ENCODE measurements at places on chromosomes 1 and 21.

GRCh38 chr1:189859385-189859977, 618.2 kb downstream of the BRINP3 start:
- no peak for DNase-seq

- no peak for DNase-seq
These were observed 130.8 kb downstream of the BEND5 start for GRCh38 chr1:48645883-48646282.

DNA sequence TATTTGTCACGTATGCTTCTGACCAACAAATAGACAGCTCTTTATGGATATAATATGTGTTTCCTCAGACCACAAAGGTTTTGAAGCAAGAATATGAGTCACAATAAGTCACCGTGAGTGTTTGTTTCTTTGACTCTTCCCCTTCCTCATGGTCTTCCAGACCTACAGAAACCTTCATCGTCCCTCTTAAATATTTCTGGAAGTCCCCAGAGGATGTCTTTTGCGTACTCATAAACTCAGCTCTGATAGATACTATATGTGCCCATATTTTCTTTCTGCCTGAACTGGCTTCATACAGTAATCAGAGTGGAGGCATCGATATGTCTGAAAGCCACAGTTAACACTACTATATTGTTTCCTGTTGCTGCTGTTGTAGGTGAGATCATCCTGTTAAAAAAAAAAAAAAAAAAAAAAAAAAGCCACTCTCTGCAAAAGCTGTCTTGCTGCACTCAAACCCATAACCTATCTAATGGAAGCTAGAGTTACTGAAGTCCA, 38.4 kb downstream of the ADAMTS1 start:
- no peak for DNase-seq

- no peak for DNase-seq
These were observed 342.2 kb downstream of the CAMTA1 start for GRCh38 chr1:7127322-7128075.

- no peak for DNase-seq
These were observed 30.0 kb downstream of the CAPZB start for GRCh38 chr1:19455353-19455752.

DNA sequence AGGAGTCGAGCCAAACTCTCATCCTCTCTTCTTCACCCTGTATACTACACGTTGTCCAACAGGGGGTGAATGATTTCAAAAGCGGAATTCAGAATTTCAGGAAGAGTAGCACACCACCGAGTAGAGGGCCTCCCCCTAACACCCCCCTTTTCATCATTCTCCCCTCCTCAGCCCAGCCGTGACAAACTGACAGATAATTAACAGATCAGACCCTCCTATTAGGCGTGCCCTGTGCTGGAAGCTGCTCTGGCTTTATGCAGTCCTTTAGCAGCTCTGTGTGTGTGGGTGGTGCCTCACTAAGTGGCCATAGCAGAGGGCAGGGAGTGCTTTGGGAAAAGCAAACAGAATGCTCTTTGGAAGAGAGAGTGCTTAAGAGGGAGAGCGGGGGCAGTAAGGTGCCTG, 44.3 kb downstream of the PEX14 start:
- no peak for DNase-seq

- DNase-seq, result no peak
These were observed 18.8 kb upstream of the TENT5B start for GRCh38 chr1:27031235-27032118.

DNA sequence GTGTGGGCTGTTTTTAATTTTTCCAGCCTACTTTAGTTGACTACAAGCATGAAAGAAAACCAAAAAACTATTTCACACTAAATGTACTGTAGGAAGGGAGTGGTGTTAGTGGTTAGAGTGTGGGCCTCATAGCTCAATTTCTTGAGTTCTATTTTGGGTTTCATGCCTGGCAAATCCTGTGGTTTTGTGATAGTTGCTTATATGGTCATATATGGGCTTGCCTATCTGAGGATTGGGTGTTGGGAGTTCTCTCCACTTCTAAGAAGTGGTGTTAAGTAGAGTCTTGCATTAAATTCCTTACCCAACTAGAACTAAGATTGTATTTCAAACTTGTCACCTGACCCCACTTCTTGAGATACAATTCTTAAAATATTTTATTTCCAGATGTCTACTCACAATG, 37.8 kb upstream of the COL11A1 start:
- DNase-seq, result no peak

- no peak for DNase-seq
These were observed 7.8 kb upstream of the CD58 start for GRCh38 chr1:116578581-116578980.

GRCh38 chr1:111219557-111220286, 7.8 kb upstream of the CHI3L2 start:
- peak; percentile 29 for DNase-seq

- DNase-seq, result no peak
These were observed 19.6 kb upstream of the RBM15 start for GRCh38 chr1:110319332-110320167.

DNA sequence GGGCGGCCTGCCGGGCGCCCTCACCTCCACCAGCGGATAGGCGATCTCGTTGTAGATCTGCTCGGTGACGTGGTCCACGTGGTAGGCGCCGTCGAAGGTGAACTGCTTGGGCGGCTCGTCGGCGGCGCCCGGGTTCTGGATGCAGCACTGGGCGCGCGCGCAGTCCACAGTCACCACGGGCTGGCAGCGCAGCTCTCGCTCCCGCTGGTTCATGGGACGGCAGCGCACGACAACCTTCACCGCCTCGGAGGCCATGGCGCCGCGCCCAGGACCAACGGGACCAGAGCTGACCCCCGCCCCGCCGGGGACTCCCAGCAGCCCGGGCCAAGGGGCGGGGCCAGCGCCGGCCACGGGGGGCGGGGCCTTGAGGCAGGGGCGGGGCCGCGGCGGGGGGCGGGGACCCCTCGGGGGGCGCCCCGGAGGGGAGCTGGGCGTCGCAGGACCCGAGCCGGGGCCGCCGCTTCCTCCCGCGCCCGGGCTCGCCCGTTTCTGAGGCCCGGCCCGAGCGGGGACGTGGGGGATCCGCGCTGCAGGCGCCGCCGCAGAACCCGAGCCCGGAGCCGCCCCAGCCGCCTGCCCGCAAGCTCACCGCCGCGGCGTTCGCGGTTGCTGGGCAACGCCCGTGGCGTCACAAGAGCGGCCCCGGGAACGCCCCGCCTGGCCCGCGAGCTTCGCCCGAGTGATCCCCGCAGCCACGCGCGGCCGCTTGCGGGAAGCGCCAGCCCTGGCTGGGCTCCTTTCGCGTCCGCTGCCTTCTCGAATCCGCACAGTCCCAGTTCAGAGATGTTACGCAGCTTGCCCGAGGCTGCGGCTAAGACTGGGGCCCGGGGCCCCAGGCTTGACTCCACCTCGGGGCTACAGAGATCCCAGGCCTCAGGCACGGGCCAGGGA, at the start of gene KIF17:
TSS of gene KIF17 (minus strand) at position 556 of the 891 bp plus-strand sequence. CDS start at position 255, 301 bp downstream.
- no peak for DNase-seq

DNA sequence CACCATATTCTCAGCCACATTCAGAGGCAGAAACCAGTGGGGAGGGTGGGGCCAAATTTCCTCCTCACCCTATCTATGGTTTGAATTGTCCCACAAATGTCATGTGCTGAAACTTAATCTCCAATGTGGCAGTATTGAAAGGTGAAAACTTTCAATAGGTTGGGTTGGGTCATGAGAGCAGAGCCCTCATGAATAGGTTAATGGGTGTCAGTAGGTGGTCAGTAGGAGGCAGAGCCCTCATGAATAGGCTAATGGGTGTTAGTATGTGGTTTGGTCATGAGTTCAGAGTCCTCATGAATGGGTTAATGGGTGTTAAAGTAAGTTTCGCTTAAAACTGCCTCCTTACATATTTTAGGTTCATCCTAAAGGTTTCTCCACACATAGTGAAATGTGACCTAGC, 170.0 kb downstream of the FCRL5 start:
- no peak for DNase-seq

DNA sequence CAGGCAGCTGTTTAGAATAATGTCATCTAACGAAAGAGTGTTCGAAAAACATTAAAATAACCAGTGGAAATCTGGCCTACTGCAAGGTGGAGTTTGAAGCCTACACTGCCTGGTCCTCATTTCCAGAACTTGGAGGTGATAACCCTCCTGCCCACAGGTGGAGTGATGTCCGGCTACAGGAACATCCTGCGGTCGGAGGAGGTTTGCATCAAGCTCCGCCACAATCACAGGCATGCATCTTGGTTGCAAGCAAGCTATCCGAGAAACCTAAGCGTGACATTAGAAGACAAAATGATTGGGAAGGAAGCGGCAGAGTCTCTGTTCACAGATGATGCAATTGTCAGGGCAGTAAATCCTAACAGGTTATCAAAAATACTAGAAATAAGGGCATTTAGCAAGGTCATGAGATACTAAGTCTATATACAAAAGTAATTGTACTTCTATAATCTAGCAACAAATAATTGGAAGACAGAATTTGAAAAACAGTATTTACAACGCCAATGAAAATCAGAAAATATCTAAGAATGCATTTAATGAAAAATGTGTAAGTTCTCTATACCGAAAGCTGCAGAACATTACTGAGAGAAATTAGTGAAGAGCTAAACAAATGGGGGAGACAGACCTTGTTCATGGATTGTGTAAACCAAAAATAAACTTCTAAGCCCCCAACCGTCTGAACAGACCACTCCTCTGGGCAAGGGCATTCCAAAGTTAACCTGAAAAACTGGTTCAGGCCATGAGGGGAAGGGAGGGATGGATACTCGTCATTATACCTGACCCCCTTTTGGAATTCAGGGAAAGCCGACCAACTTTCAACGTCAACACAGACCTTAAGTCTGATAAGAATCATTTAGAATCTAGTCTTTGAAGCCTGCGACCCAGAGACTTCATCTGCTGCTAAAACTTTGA, 4.7 kb upstream of the SLC19A1 start:
- no peak for DNase-seq

GRCh38 chr1:21188235-21188634, 11.5 kb upstream of the EIF4G3 start:
- DNase-seq, result no peak

GRCh38 chr1:14648896-14649855, 50.7 kb downstream of the KAZN start:
- no peak for DNase-seq

- DNase-seq, result no peak
These were observed 27.5 kb downstream of the COA6 start for GRCh38 chr1:234400773-234401172.

GRCh38 chr1:43243299-43243698, 26.5 kb upstream of the TMEM125 start:
- no peak for DNase-seq

DNA sequence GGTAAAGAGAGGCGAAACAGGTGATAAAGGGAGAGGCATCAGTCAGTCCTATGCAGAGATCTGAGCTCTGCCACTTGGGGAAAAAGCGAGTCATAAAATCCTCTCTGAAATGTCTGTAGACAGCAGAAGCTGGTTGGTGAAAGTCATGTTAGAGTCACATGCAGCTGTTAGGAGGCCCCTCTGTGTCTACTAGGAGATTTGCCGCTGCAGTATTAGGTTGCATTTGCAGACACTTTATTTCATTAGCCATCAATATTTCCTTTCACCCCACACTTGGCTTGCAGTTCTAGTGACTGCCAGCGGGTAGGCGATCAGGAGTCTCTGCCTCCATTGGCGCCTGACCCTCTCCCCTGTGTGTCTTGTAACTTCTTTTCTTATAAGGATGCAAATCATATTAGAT, 16.2 kb downstream of the ATP1A4 start:
- DNase-seq, result no peak

- DNase-seq, result no peak
These were observed 32.2 kb upstream of the HNRNPU start for GRCh38 chr1:244896550-244896949.

- no peak for DNase-seq
These were observed 359 bp downstream of the LRRC3 start for GRCh38 chr21:44455524-44456213.

GRCh38 chr1:109823543-109824348, 60.0 kb upstream of the EPS8L3 start:
- no peak for DNase-seq

DNA sequence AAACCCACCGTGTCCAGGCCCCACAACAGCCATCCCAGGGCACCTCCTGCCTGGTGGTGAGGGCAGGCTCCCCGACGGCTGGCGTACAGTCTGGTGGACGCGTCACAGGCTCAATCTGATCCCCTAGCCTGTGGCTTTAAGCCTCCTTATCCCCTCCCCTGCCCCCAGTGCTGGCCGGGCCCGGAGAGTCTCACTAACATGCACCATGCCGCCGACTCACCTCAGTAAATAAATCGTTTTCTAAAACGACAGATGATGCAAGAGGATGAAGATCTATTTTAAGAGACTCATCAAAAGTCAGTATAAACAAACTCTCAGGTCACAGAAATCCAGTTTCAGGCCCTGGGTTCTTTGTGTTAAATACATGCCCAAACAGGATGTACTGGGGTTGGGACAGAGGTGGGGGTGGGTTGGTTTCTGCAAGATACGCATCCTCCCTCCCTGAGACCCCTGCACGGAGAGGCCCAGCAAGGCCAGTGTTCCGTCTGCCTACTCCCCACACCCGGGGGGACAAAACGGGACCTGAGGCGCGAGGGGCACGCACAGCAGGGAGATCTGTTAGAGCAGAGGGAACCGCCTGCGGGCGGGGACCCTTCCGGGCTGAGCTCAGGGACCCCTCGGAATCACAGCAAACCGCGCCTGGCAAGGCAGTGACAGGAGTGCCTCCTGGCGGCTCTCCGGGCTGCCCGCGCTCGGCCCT, 3.1 kb downstream of the PANK4 start:
- DNase-seq, result no peak

DNA sequence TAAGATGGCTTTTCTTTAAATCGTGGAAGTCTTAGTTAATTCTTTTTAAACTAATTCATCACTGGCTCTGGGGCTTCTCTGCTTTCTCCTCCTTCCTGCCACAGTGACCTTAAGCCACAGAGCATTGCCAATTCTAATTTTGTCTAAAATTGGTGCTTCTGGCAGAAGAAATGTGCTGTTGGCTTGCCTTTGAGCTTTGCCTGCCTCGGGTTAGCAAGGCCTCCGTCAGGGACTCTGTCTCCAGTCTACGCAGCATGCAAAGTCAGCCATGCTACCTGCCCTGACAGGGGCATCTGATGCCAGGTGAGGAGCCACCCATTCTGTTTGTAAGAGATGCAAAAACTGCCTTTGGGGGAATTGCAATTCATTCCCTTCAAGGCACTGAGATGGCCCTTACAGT, 25.2 kb downstream of the CLDN14 start:
- DNase-seq, result no peak

DNA sequence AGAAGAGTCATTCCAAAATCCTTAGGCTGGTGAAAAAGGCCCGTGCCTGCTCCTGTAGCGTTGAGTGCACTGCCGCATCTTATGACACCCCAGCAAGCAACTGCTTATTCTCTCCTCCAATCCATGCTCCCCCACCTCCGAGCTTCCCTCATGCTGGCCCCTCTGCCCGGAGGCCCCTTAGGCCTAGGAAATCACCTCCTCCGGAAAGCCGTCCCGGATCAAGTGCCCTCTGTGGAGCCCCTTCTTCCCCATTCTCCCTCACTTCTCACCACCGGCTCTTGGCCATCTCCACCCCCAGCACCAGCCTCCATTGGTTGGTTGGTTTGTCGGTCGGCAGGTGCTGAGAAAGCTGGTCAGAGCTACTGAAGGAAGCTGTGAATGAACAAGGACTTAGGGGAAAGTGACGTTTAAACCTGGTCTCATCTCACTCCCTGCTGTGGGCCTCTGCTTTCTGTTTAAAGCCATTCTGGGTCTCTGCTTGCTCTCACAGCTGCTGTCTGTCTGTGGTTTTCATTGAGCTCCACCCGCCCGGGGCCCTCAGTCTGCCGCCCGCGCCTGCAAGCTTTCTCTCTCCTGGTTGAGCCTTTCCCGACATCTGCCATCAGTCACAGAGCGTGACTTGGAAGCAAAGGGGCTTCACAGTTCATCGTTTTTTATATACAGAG, 122.2 kb downstream of the KCNN3 start:
- no peak for DNase-seq

GRCh38 chr1:115543247-115543646, 98.5 kb upstream of the VANGL1 start:
- no peak for DNase-seq
